Effector memory CD4-positive, alpha-beta T cell (primary cell): ENCODE measurements at places on chromosomes 7 and 10.

GRCh38 chr10:77518241-77518909, 119.2 kb downstream of the KCNMA1 start:
- no peak for DNase-seq

DNA sequence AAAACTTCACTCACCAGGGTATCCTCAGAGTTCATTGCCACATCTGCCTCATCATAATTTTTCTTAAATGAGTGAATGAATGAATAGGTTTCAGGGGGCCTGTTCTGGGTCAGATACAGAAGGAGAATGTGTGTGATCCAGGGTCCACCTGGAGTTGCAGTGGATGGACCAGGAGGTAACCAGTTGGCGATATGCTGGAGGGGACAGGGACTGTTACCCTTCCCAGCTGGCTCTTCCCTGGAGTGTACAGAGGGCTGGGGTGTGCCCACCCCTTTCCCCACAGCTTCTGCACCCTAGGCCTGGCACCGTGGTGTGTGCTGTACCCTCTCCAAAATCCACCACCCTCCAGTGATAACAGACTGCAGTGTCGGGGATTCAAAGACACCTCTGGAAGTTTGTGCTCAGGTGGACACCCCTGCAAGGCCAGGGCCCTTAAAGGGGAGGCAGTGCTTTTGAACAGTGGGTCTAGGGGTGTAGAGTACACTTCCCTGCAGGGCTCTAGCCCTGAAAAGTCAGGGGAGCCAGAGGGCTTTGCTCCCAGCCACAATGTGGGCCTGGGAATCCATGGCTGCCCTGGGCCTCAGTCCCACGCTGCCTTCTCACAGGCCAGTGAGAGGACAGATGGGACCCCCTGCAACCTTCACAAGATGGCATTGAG, 134.4 kb upstream of the UNC5B start:
- DNase-seq: no peak

DNA sequence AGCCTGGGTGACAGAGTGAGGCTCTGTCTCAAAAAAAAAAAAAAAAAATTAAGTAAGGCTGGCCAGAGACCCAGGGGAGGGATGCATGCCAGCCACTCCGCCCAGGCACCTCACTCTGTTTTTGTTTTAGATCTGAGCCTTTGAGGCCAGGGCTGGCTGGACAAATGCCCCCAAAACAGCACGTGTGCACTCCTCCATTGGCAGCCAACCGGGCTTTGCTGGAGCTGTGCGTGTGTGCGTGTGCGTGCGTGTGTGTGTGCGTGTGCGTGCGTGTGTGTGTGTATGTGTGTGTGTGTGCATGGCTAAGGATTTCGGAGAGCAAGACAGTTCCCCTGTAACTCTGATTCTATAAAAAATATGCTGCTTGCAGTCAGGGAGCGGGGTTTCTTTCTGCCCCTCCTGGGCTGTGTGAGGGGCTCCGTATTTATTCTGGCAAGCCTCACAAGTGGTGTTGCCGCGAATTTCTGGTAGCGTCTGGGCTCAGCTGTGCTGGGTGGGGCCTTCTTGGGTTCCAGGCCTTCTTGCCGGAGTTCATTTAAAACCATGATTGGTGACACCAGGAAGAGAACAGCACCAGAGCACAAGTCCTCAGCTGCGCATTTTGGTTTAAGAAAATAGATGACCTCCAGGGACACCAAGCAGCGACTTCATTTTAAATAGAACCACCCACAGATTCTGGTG, 28.1 kb upstream of the UNCX start:
- DNase-seq: no peak

GRCh38 chr7:94301024-94301586, 93.6 kb upstream of the COL1A2 start:
- no peak for DNase-seq

GRCh38 chr10:66982792-66983474, 57.1 kb downstream of the LRRTM3 start:
- DNase-seq: no peak

- no peak for DNase-seq
Observed at GRCh38 chr7:2681929-2682799, 5.8 kb upstream of the AMZ1 start.

DNA sequence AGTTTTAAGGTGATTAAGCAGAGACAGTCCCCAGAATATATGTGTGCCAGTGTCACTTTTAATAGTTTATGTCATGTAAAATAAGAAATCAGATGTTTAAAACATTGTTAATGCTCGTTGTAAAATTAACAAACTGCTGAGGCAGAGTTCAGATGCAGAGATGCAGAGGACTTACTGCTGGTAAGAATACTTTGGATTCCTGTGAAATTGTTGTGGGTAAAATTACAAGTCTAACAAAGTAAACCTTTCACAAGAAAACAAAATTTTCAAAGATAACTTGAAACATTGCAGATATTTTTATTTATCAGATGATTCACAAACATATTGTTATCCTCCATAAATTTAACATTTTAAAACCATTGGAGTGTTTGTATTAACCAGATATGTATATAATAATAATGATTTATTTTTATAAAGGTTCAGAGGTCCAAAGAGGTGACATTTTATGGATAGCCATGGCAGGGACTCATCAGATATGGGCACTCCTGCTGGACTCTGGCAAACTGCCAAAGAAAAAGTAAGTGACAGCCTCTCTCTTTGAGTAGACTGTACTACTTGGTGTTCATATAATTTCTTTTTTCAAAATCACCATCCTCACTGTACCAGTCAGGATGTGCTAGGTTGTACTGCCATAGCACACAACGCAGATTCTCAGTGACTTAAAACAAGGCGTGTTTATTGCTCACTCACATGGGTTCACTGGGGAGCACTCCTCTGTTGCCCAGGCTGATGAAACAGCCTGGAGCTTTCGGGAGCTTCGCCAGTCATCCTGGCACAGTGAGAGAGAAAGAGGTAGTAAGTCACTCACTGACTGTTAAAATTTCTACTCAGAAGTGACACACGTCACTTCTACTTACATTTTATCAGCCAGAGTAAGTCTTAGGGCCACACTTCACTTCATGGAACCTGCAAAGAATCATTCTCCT, 43.5 kb downstream of the NHLRC2 start:
- DNase-seq: no peak
